ENCODE measurements at places on chromosomes 12 and 14. TPM values are rescaled to one million over a fixed set of nuclear protein-coding genes. Genes with fewer than 3 reads are reported as not detected.

GUCY2C gene
- 2.5 TPM for total RNA-seq

ASB2 gene
- 0.77 TPM for total RNA-seq

CD69 gene
- not detected for total RNA-seq

ASCL1 gene
- not detected for total RNA-seq

TMEM30B gene
- 11.0 TPM for total RNA-seq

FAM186B gene
- 0.21 TPM for total RNA-seq

DNA sequence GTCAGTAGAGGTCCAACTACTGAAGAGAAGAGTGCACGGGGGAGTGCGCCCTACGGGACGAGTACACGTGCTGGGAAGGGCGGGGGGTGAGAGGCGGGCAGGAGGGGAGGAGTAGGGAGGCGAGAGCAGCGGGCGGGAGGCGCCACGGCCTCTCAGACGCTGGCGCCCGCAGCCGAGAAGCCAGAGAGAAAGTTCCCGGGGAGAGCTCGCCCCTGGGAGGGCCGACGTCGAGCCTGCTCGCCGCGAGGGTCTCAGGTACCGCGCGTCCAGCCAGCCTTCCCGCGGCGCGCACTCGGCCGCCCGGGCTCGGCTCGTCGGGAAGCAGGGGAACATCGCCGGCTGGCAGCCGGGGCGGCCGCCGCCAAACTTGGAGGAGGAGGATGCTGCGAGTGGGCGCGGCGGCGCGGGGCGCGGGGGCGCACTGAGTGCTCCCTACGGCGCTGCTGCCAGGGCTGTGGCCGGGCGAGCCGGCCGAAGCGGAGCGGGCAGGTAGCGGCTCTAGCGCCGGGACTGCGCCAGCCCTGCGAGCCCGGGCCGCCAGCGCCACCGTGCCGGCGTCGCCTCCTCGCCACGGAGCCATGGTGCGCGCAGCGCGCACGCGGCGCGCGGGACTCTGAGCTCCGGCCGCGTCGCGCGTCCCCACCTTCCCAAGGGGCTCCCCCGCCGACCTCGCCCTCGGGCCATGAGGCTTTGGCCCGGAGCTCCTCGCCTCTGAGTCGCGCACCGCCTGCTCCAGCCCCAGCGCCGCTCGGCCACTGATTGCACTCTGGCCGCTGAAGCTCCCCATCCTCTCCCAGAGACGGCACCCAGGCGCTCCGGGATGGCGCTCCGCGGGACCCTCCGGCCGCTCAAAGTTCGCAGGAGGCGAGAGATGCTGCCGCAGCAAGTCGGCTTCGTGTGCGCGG lies at the start of gene SLC24A4:
Gene SLC24A4 (plus strand): TSS at position 155 of the 905 bp plus-strand sequence. CDS start 666 bp downstream, at position 821.
- no peaks in the 10 kb centered on the region for H3K36me3 ChIP-seq
- peak within 1 kb of the TSS; percentile 49 for H3K4me3 ChIP-seq
- H3K27me3 ChIP-seq: peaks cover 65% of the 10 kb centered on the region
- H3K4me1 ChIP-seq: peaks cover 3% of the 10 kb centered on the region
- peak; percentile 76 for DNase-seq

- no peak overlapping the region for H3K4me3 ChIP-seq
- H3K27me3 ChIP-seq: no peaks in the 10 kb centered on the region
- no peaks in the 10 kb centered on the region for H3K4me1 ChIP-seq
- no peak overlapping the region for H3K27ac ChIP-seq
- no peak for DNase-seq
- no peaks in the 10 kb centered on the region for H3K36me3 ChIP-seq
Measured at GRCh38 chr14:85867450-85867849, 337.5 kb downstream of the FLRT2 start.

DNA sequence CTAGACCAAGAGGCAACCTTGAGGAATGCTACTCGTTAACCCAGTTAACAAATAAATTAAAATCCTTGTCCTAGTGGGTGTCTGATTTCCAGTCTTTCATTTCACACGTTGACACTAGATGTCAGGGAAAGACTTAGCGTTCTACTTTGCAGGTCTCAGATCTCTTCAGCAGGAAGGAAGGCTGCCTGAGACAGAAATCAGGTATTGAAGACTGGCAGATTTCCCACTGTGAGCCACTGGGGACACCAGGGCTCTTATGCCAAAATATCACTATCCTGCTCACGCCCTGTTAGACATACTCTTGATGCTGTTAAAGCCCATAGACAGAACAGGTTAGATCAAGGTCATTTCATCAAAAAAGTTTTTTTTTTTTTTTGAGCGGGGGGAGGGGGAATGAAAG lies 33.0 kb downstream of the EMP1 start:
- no peak overlapping the region for H3K4me3 ChIP-seq
- no peaks in the 10 kb centered on the region for H3K27me3 ChIP-seq
- H3K4me1 ChIP-seq: no peaks in the 10 kb centered on the region
- DNase-seq: no peak
- H3K27ac ChIP-seq: no peak overlapping the region
- no peaks in the 10 kb centered on the region for H3K36me3 ChIP-seq

DNA sequence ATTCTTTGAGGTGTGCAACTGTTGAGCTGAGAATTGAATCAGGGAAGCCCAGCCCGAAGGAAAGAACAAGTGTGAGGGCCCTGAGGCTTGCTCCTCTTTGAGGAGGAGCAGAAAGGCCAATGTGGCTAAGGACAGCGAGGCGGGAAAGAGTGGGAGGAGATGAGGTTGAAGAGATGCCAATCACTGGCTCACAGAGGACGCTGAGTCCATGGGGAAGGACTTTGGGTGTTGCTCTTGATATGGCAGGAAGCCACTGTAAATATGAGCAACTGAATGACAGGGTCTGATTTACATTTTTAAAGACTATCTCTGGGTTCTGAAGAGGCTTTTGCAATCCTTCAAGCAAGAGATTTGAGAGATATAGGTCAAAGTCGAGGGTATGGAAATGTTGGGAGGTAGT lies 3.3 kb upstream of the APPL2 start:
- H3K4me3 ChIP-seq: no peak overlapping the region
- H3K4me1 ChIP-seq: no peaks in the 10 kb centered on the region
- DNase-seq: no peak
- H3K27me3 ChIP-seq: peaks cover 2% of the 10 kb centered on the region

- no peaks in the 10 kb centered on the region for H3K36me3 ChIP-seq
- no peak overlapping the region for H3K4me3 ChIP-seq
- H3K4me1 ChIP-seq: no peaks in the 10 kb centered on the region
- no peak for DNase-seq
- H3K27ac ChIP-seq: no peak overlapping the region
Measured at GRCh38 chr14:53412819-53413675, 259.9 kb upstream of the DDHD1 start.

GRCh38 chr12:45483571-45483970 lies 245.9 kb upstream of the ARID2 start:
- H3K36me3 ChIP-seq: no peaks in the 10 kb centered on the region
- no peak overlapping the region for H3K4me3 ChIP-seq
- DNase-seq: no peak
- no peaks in the 10 kb centered on the region for H3K27me3 ChIP-seq

GRCh38 chr14:69619012-69619411 lies 7.6 kb downstream of the SUSD6 start:
- H3K36me3 ChIP-seq: no peaks in the 10 kb centered on the region
- H3K4me1 ChIP-seq: no peaks in the 10 kb centered on the region
- H3K27ac ChIP-seq: no peak overlapping the region
- no peak for DNase-seq

DNA sequence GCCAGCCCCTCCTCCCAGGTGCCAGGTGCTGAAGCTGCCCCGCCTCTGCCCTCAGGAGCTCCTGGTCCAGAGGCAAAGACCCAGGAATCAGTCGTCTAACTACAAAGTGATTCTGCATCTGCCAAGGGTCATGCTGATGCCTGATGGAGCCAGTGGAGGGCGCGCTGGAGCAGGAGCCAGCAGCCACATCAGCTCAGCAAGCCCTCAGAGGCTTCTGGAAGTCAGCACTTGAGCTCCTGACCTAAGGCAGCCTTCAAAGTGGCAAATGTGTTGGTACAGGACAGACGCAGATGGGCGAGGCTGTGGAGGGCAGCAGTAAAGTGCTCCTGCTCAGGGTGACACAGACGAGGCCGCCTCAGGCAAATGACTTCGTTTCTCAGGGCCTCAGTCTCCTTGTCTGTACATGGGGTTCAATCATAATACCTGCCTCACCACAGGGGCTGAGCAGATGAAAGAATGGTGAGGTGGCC lies 10.9 kb downstream of the C12orf43 start:
- no peak overlapping the region for H3K27ac ChIP-seq
- peak; percentile 87 for DNase-seq
- peaks cover 25% of the 10 kb centered on the region for H3K36me3 ChIP-seq

DNA sequence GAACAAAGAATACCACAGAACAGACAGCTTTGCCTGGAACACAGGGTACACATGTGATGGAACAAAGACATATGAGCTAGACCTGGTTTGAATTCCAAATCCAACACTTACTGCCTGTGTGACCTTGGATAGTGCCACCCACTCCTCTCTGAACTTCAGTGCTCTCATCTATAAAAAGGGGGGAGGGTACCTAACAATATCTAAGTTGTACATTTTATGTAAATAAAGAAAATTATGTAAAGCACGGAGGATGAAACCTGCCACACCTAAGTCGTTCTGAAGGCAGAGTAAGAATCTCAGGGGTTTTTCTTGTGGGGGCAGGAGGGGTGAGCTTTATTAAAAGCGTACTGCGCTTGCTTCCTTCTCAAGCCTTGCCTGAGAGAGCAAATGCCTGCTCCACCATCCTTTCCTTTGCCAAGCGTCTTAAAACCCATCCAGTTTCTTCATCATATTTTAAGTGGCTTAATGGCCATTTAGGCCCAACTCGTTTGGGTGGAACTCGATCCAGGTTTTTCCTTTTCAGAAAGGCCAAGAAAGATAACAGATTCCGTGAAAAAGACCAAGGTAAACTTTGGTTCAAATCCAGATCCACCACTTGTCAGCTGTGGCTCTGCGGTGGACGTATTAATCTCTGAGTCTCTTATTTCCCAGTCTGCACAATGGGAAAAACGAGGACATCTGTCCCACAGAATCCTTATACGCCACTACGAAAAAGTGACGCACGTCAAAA lies 946 bp downstream of the DDX24 start:
- 0 out of 2 replicates have a peak overlapping the region, but pooled peaks have one; percentile 19 for H3K27ac ChIP-seq
- no peak for DNase-seq
- no peaks in the 10 kb centered on the region for H3K4me1 ChIP-seq
- H3K36me3 ChIP-seq: peaks cover 10% of the 10 kb centered on the region

All from H1 (cell line).